ENCODE measurements at places on chromosomes 2 and 18.

DNA sequence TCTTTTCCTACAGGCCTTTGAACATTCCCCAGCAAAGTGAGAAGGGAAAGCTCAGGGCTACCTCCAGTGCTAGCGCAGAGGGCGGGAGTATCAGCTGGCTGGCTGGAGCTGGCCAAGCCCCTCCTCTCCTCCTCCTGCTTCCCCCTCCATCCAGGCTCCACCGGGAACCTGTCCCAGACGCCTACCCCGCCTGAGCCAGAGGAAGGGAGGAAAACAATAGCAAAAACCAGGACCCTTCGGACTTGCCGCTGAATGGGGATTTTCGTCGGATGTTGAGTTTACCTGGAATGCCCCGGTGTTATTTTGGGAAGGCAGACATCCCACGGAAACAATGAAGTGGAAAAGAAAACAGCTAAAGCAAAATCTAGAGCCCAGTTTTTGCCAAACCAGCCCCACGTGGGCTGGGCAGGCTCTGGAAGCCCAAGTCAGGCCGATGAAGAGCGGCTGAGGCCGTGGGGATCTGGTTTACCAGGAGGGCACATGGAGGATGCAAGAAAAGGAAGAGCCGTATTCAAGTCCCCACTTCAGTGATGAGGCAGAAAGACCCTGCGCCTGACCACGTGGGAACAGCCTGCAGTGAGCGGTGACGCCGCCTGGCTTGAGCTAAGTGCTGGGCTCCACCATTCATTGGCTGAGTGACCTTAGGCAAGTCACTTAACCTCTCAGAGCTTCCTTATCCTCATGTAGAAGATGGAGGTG is 100.4 kb upstream of the LCLAT1 start:
- peak; percentile 61 for DNase-seq

GRCh38 chr2:126932529-126932928 is 33.8 kb downstream of the TEX51 start:
- DNase-seq = no peak

- DNase-seq = no peak
Observed at GRCh38 chr18:50218432-50219197, 23.7 kb upstream of the MYO5B start.

DNA sequence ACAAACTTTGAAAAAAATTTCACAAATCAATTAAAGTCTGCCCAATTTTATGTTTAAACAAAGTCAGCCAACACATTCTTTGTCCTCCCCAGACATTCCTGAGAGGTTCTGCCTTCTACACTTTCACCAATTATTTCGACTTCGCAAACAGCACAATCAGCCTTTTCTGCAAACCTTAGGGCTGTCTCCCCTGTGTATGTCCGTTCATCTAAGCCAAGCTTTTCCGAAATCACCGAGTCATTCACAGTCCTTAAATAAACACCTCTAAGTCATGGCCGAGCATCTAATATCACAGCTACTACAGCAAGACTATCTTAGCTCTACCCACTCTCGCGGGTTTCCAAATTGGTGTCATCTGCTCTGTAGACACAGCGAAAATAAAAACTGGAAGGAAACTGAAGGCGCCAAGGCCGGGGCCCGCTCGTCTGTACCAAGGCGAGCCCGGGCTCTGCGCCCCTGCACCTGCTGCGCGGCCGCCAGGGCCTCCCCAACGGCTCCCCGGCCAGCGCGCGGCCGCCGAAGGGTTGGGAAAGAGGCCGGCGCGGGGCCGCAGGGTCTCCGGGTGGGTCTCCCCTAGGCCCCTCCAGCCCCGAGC is 730 bp downstream of the ODC1 start:
- no peak for DNase-seq

- DNase-seq = no peak
Observed at GRCh38 chr2:46471019-46471583, 8.3 kb upstream of the TMEM247 start.

DNA sequence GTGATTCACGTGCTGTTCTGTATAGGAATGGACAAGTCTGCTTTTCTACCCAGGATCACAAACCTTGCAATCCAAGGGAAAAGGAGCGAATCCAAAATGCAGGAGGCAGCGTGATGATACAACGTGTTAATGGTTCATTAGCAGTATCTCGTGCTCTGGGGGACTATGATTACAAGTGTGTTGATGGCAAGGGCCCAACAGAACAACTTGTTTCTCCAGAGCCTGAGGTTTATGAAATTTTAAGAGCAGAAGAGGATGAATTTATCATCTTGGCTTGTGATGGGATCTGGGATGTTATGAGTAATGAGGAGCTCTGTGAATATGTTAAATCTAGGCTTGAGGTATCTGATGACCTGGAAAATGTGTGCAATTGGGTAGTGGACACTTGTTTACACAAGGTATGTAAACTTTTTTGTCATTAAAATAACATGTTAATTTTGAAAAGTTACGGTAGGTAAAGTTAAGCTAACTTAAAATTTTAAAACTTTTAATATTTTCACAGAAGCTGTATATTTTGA is 33.0 kb downstream of the PPM1B start:
- no peak for DNase-seq

DNA sequence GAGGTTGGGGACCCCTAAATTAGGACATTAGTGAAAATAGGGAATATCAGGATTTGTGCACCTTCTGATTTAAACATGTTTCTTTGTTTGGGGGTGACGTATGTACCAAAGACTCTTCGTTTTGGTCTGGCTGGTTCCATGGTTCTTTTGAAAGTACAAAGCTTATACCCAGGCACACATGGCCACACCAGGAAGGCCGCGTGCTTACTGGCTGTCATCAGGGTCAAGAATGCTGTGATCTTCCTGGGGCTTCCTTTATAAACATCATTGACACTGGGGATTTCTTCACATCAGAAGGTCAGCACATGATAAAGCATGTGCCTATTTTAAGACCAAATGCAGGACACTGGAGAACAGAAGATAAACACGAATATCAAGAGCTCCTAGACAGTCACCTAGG is 230.6 kb upstream of the ID2 start:
- DNase-seq = no peak

DNA sequence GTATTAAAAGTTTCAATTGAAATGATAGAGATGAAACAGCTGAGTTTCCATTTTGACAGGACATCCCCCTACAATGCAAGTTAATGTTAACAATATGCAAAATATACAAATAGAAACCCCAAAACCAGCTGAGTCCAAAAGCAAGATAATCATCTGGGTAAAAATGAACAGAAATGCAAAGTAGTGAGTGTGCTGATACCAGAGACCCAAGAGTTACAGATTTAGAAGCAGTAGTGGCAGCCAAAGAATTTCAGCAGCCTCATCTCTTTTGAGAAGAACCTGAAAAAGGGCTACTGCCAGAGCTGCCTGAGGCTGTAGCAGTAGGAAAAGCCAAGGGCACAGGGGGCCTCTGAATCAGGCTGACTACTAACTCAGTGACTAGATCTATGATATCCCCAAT is 82.6 kb downstream of the THADA start:
- DNase-seq = no peak

- no peak for DNase-seq
Observed at GRCh38 chr2:98063291-98063854, 23.6 kb upstream of the VWA3B start.

DNA sequence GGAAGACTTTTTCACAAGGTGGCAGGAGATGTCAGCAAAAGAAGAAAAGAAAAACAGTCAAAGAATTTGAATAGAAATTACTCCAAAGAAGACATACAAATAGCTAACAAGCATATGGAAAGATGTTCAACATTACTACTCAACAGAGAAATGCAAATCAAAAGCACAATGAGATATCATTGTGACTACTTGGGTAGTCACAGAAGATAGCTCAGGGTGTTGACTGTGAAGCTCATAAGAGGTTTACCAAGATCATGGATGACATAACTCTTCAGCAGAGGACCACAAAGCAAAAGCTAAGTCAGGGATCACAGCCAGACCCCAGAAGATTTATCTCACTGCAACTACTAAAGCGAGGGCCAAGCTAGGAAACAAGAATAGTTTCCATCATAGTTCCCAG is 53.0 kb upstream of the TANK start:
- DNase-seq = no peak

DNA sequence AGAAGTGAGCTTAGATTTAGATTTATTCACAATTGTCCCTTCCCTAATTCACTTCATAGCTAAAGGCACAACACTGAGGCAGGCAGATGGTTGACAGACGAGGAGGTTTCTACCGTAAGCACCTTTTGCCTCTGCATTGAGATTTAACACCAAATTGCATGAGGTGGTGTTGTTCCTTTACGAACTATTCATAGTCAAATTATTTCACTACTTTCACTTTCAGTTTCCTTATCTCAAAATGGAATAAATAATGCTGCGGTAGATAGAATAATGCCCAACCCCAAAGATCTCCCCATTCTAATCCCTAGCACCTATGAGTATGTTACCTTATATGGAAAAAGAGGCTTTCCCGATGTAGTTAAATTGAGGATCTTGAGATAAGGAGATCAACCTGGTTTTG is 58.9 kb upstream of the LINC00305 start:
- no peak for DNase-seq

- DNase-seq = no peak
Observed at GRCh38 chr2:69692424-69692823, 48.9 kb upstream of the AAK1 start.

GRCh38 chr18:7470101-7470500 is 97.0 kb upstream of the PTPRM start:
- DNase-seq = no peak

- DNase-seq = peak; percentile 86
Observed at GRCh38 chr2:127153691-127154158, 46.8 kb upstream of the BIN1 start.

- DNase-seq = no peak
Observed at GRCh38 chr2:239278941-239279365, 121.9 kb downstream of the HDAC4 start.

DNA sequence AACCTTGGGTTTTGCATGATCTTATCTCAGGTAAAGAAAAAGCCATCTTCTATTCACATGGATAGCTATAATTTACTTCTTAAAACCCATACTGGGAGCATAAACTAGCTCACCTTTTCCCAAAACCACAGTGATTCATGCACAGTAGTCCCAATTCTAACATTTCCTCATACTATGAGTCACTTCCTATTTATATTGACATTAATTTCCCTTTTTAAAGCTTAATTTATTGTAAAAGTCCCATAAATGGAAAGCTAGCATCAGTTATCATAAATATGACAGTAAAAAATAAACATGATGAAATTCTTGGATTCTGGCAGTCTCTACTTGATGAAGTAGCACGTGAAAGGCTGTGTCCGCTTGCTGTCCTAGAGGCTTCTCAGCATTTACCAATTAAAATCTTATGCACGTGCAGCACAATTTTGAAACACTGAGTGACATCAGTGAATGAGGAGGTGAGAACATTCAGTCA is 180.1 kb downstream of the CDH2 start:
- no peak for DNase-seq

DNA sequence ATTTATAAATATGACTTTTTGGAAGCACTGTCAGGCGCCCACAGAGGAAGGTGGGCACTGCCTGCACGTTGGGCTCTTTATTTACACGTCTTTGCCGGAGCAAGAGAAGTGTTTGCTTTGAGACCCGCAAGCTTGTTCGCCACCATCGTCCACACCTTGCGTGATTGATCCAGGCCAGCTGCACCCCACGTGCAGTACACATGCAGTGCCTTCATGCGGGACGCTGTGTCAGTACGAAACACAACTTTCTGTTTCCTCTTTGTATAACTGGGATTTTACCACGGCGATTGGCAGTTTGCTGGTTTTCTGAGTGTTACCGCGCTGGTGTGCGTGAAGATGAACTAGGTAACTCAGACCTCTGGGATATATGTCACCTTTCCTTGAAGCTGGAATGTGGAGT is 571.0 kb upstream of the SALL3 start:
- no peak for DNase-seq

- DNase-seq = no peak
Observed at GRCh38 chr18:7541835-7542234, 25.3 kb upstream of the PTPRM start.

DNA sequence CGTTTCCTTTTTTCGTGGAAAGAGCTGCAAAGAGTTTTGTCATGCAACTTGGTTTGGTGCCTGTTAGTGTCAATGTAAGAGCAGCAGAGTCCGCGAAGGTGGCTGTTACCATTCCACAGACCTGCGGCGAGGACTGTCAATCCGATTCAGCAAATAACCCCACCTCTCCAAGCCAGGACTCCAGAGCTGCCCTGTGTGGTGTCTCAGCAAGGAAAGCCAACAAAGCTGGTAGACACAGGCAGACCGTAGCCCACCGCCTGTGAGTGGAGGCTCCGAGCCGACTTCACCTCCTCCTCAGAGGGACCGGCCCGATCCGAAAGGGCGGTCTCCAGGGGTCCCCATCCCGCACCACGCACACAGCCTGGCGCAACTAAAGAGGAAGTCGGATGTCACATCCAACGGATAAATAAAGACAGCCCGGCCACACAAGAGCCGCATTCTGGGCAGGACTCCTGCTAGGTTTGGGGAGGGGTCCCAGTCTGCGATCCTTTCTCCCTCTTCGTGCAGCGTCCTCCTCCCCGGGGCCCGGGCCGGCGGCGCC is 819 bp downstream of the ANKRD44 start:
- peak; percentile 27 for DNase-seq

DNA sequence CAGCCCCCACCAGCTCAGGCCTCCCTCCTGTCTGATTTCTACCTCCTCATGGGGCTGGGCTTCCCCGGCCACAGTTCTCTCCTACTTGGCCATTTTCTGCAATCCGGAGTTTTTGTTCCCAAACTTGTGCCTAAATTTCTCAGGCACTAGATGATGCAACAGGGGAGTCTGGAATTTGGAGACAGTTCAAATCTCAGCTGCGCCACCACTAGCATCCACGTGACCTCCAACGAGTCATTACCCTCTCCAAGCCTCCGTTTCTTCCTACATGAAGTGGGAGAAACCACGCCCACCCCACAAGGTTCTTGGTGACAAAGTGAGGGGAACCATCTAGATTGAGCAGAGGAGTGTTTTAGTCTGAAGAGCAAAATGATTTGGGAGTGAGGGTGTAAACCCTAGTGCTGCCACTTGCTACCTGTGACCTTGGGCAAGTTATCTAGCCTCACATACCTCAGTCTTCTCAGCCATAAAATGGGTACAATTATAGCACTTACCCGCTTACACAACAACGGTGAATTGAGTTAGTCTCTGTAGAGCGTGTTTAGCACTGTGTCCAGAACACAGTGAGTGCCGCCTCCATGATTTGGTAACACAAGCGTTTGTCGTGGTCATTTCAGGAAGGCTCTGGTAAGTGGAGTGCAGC is 61.4 kb upstream of the ASAP2 start:
- no peak for DNase-seq

GRCh38 chr2:222604749-222605515 is 51.0 kb downstream of the FARSB start:
- no peak for DNase-seq

- no peak for DNase-seq
Observed at GRCh38 chr2:31238126-31238905, 4.4 kb downstream of the EHD3 start.

GRCh38 chr2:40043641-40044040 is 264.6 kb upstream of the THUMPD2 start:
- DNase-seq = no peak

GRCh38 chr2:31764169-31764568 is 183.4 kb upstream of the SRD5A2 start:
- no peak for DNase-seq
